ENCODE measurements at places on chromosomes 13 and 19. TPM values are rescaled to one million over a fixed set of nuclear protein-coding genes. Genes with fewer than 3 reads are reported as not detected.
A peak's percentile ranks its signal among the peaks of the same experiment; 100 is the strongest.

Gene ZNF93
- 3.0 TPM for total RNA-seq

Gene KMT2B
- 31.3 TPM for total RNA-seq

DNA sequence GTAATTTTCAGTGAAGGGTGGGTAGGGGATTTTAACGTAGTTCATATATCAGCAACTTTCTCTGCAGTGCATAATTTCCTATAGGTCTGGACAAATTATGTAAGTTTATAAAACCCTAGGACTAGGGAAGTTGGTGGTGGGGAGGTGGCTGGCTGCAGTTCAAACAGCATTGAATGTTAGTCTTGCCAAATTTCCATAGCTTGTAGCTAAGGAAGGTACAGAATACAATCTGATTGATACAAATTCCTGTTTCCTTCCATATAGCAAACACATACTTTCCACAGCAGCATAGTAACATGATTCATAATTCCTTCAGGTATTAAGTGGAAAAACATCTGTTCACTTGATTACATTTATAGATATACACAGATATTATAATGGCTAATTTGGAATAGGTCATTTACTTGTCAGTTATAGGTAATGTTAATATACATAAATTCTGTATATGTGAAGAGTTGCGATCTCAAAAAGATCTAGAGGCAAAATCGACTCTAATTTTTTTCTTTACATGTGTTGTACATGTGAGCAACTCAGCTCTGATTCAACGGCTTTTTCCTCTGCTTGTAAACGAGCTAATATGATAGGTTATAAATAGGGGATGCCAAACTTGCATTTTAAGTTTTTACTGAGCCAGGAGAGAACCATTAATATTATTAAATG lies 233.4 kb upstream of the CSNK1A1L start:
- no peaks in the 10 kb centered on the region for H3K4me1 ChIP-seq
- H3K27ac ChIP-seq, result no peak overlapping the region
- DNase-seq, result no peak
- no peaks in the 10 kb centered on the region for H3K36me3 ChIP-seq
- H3K27me3 ChIP-seq, result no peaks in the 10 kb centered on the region
- H3K4me3 ChIP-seq, result no peak overlapping the region

GRCh38 chr13:49997955-49998354 lies 1.1 kb downstream of the TRIM13 start:
- peak overlapping the region; percentile 82 for H3K4me3 ChIP-seq
- no peaks in the 10 kb centered on the region for H3K36me3 ChIP-seq
- peaks cover 59% of the 10 kb centered on the region for H3K4me1 ChIP-seq
- H3K27me3 ChIP-seq, result no peaks in the 10 kb centered on the region
- H3K27ac ChIP-seq, result peak overlapping the region; percentile 98

Gene PRR19
- total RNA-seq, result not detected

Gene SLAIN1
- 10.5 TPM for total RNA-seq

DNA sequence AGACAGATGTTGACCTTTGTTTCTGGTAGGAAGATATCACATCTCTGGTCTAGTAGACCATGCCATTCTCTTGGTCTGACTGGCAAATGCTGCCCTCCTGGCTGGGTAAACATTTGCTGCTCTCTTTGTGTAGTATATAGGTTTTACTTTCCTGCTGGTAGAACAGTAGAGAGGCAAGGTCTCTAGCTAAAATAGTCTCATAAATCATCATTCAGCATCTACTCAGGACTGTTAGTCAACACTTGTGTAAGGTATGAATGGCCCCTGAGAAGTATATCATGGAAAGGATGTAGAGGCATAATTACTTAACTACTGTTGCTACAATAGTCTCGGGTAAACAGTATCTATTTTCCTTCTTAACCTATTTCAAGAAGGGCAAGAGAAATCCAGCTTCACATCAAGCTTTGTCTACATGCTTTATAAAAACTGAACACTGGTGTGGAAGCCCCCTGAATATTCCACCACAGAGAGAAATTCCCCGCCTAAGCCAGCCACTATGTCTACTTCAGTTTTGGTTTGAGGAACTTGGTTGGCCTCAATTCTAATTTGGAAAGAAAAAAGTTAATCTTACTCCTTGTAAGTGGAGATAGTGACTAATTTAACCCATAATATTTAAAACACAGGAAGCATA lies 18.4 kb upstream of the MYCBP2 start:
- H3K27me3 ChIP-seq, result no peaks in the 10 kb centered on the region
- no peaks in the 10 kb centered on the region for H3K36me3 ChIP-seq
- no peak overlapping the region for H3K27ac ChIP-seq
- no peaks in the 10 kb centered on the region for H3K4me1 ChIP-seq
- H3K4me3 ChIP-seq, result no peak overlapping the region

Gene ADGRE1
- total RNA-seq, result 0.42 TPM

DNA sequence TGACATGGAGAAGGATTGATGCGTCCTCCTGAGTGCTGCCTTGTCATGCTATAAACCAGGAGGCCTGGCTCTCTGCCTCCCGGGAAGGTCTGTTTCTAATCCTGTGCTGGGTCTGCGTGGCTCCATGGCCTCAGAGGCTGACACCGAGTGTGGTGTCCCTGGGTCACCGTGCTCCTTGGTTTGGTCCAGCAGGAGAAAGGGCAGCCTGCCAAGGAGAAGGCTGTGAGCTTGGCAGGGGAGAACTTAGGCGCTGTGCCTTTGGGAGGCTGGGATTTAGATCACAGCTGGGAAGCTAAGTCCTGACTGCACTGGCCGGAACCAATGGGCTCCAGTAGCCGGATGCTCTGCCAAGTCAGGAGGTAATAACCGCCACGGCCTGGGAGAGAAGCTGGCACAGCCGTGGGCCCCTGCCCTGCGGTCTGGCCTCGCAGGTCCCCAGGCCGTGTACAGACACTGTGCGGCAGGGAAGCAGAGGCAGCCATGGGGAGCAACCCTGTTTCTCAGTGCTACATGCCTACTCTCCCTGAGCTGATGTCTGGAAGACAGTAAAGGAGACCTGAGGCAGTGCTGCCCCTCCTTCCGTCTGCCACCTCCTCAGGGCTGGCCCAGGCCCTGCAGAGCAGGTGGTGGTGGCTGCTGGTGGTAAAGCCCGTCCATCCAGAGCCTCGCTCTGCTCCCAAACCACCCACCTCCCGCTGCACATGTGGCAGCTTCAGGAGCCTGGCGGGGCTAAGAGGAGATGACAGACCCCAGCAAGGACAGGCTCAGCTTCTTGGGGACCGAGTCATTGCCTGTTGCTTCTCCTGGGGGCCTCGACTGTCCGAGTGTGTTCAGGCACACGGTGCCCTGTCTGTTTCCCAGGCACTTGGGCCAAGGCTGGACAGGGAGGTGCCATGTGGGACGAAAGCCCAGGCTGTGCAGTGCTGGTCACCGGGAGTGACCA lies 44.9 kb downstream of the C13orf46 start:
- no peaks in the 10 kb centered on the region for H3K27me3 ChIP-seq
- H3K4me3 ChIP-seq, result no peak overlapping the region
- DNase-seq, result peak; percentile 82
- peaks cover 7% of the 10 kb centered on the region for H3K4me1 ChIP-seq
- peak overlapping the region; percentile 84 for H3K27ac ChIP-seq

Gene PCSK4
- 0.56 TPM for total RNA-seq

GRCh38 chr13:33139184-33139583 lies 123.0 kb downstream of the KL start:
- H3K4me3 ChIP-seq, result no peak overlapping the region
- no peak overlapping the region for H3K27ac ChIP-seq
- no peaks in the 10 kb centered on the region for H3K36me3 ChIP-seq
- peaks cover 23% of the 10 kb centered on the region for H3K4me1 ChIP-seq

Gene PLVAP
- 120 TPM for total RNA-seq

DNA sequence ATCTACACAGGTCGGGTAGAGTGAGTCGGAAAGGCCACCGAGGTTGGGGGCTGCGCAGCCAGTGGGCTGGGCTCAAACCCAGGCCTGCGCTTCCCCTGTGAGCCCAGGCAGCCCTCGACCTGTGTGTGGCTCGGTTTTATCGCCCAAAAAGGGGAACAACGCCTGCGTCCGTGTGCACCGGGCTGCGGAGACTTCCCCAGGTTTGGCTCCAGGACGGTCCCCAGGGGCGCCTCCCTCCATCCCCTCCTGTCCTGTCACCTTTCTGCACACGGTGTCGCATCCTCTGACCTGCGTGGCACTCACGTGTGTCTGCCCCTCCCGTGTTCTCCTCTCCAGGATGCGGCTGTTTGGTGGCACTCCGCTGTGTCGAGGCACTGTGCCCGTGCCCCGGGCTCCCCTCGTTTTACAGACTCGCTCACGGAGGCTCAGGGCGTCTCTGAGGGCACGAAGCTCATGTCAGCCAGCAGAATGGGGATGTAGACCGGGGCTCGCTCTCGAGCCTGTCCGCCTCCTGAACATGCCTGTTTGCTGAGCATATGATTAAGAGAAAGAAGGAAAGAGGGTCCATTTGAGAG lies 25.9 kb downstream of the MCF2L start:
- H3K27me3 ChIP-seq, result no peaks in the 10 kb centered on the region
- no peak for DNase-seq
- H3K4me3 ChIP-seq, result no peak overlapping the region
- H3K27ac ChIP-seq, result no peak overlapping the region

DNA sequence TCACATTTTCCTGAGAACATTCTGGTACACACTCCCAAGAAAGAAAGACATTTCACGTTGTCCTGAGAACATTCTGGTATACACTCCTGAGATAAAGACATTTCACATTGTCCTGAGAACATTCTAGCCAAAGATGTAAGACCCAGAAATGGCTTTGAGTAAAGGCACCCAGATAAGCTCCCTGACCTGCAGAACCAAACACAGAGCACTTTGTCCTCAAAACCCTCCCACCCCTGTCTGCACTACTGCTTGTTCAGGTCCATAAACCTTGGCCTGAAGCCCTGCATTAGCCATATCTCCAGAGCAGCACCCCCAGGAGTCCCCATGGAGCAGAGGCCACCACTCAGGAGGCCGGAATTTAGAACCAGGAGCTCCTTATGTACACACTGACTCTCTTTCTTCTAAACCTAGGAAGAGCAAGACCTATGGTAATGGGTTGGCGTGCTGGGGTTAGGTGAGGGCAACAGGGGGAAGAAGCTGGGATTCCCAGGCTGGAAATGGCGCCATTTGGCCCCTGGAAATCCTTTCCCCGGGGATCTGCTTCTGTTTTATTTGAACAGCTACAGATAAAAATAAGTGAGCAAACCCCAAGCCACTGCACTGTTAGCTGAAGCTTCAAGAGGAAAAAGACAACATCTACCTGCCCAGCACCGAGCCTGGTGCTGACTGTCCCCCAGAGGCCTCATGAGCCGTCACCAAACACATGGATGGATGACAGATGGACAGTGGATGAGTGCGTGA lies 13.7 kb downstream of the GAS6 start:
- H3K4me1 ChIP-seq, result peaks cover 33% of the 10 kb centered on the region
- no peaks in the 10 kb centered on the region for H3K27me3 ChIP-seq
- H3K36me3 ChIP-seq, result peaks cover 7% of the 10 kb centered on the region

DNA sequence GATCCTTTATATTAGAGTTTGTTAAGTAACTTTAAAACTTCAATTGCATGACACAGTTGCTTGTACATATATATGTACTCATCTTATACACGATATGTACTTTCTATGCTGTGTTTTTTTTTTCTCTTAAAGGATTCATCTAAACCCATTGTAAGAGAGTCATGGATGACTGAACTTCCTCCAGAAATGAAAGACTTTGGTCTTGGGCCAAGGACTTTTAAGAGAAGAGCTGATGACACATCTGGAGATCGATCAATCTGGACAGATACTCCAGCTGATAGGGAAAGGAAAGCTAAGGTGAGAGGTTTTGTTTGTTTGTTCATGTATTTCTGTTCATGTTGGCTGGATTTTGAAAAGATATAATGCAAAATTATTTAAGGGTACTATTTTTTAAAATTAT lies 26.0 kb downstream of the GPALPP1 start:
- H3K4me1 ChIP-seq, result no peaks in the 10 kb centered on the region
- H3K27me3 ChIP-seq, result no peaks in the 10 kb centered on the region
- no peak overlapping the region for H3K4me3 ChIP-seq
- peaks cover 37% of the 10 kb centered on the region for H3K36me3 ChIP-seq

DNA sequence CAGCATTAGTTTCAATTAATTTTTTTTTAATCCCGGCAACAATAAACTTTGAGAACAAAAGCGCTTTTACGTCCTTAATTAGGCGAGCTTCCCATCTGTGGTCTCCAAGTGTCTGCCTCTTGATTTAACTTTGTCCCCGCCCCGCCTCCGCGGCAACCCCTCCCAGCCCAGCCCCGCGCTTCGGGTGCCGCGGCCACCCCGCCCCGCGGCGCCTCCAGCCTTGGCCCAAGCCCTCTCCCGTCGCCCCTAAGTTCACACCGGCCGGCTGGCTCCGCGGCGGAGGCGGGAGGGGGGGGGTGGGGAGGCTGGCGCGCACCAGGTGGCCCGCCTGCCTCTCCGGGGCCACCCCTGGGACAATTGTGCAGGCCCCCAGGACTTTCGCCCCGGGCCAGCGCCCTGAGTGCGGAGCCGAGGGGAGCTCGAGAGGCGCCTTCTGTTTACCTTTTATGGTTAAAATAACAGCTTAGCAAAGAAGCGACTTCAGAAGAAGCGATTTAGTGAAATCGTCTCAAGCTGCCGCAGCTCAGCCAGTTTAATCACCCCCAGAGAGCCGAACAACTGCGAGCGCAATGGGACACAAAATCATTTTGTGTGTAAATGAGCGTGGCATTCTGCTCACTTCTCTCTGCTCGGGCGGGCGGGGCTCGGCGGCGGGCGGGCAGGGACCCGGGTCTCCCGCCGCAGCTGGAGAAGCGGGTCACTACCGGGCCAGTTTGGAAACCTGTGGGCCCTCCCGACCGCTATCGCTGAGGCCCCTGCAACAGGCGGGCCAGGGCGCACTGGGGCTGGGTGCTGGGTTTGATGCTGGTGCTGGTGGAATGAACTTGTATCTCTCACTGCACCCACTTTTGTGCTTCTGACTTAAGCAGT lies 1.4 kb downstream of the KCTD15 start:
- H3K36me3 ChIP-seq, result no peaks in the 10 kb centered on the region
- peak overlapping the region; percentile 91 for H3K4me3 ChIP-seq
- no peaks in the 10 kb centered on the region for H3K27me3 ChIP-seq
- no peak for DNase-seq

DNA sequence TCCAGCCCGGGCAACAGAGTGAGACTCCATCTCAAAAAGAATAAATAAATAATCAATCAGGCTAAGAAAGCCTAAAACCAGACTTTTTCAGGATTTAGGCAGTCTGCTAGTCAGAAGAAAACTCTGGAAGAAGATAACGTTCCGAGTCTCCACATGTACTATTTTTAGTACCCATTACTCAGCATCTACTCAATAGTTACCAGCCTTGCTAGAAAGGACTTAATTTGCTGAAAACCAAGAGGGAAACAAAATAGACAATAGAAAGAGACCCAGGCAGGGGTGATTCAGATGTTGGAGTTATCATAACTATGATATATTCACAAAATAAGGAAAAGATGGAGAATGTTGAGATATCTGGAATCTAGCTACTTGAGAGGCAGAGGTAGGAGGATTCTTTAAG lies 3.6 kb upstream of the LIN7B start:
- peaks cover 26% of the 10 kb centered on the region for H3K36me3 ChIP-seq
- no peak overlapping the region for H3K4me3 ChIP-seq
- DNase-seq, result no peak
- H3K27me3 ChIP-seq, result no peaks in the 10 kb centered on the region
- H3K27ac ChIP-seq, result no peak overlapping the region
- peaks cover 10% of the 10 kb centered on the region for H3K4me1 ChIP-seq

GRCh38 chr19:20287070-20287469 lies 120.1 kb downstream of the ZNF486 start:
- no peaks in the 10 kb centered on the region for H3K27me3 ChIP-seq
- H3K4me1 ChIP-seq, result no peaks in the 10 kb centered on the region
- DNase-seq, result no peak
- no peak overlapping the region for H3K4me3 ChIP-seq
- H3K36me3 ChIP-seq, result no peaks in the 10 kb centered on the region

Gene ONECUT3
- not detected for total RNA-seq
